ENCODE measurements at places on chromosomes 6 and 20. TPM values are rescaled to one million over a fixed set of nuclear protein-coding genes. Genes with fewer than 3 reads are reported as not detected.

DNA sequence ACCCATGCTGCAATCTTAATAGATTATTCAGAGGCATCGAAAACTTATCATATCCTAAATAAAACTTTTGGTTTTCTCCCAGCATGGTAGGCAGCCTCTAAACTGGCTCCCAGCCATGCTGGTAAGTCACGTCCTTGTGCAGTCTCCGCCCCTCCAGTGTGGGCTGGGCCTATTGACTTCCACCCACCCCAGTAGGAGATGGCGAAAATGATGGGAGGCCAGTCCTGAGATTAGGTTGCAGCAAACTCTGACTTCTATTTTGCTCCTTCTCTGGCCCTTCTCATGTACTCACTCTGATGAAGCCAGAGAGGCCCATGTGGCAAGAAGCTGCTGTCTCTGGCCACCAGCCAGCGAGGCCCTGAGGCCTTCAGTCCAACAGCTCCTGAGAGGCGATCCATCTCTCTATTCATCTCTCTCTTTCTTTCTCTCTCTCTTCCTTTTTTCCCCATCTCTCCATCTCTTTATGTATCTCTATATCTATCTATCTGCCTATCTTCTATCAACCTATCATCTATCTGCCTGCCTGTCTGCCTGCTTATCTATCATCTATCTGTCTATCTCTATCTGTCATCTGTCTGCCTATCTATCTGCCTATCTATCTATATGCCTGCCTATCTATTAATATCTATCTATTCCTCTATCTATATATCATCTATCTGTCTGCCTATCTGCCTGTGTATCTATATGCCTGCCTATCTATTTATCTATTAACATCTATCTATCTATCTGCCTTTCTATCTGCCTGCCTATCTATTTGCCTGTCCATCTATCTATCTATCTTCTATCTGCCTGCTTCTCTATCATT is 52.7 kb upstream of the STX16 start:
- DNase-seq, result no peak
- no peak overlapping the region for H3K27ac ChIP-seq
- H3K36me3 ChIP-seq, result no peaks in the 10 kb centered on the region

DNA sequence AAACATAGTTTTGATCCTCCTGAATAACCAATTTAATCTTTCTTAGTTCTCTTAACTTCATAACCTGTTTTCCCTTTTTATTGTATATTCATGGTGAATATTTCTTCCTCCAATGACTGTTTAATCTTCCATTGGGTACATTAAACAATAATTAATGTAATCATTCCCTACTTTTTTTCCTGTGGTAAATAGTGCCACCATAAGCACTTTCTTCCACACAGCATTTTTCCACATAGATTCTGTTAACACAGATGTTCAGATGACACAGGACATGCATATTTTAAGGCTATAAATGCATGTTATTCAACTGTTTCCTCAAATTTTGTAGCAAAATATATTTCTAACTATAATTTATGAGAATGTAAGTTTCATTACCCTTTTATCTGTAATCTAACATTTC is 61.9 kb downstream of the CYP39A1 start:
- H3K4me3 ChIP-seq, result no peak overlapping the region
- DNase-seq, result no peak
- no peak overlapping the region for H3K27ac ChIP-seq
- H3K27me3 ChIP-seq, result peaks cover 17% of the 10 kb centered on the region
- no peaks in the 10 kb centered on the region for H3K4me1 ChIP-seq

DNA sequence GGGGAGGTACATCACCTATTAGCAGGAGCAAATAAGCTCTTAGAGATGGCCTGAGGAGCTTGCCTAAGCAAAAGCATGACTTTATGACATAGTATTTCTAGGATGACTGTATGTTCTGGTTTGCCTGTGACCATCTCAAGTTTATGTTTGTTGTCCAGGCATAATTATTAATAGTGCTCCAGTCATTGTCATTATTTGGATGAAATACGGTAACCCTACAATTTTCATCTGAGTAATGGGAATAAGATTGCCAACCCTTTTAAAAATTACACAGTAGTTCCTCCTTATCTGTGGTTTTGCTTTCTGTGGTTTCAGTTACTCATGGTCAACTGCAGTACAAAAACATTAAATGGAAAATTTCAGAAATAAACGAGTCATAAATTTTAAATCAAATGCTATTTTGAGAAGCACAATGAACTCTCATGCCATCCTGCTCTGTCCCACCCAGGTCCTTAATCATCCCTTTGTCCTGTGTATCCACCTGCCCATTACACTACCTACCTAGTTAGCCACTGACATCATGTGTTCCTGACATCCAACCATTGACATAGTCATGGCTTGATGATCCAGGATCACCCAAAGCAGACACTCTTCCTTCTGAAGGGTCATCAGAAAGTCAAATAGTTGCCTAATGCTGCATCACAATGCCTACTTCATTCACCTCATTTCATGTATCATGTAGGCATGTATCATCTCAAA is 27.0 kb upstream of the TFB1M start:
- H3K27me3 ChIP-seq, result no peaks in the 10 kb centered on the region
- DNase-seq, result no peak
- peaks cover 24% of the 10 kb centered on the region for H3K4me1 ChIP-seq
- H3K4me3 ChIP-seq, result no peak overlapping the region
- no peak overlapping the region for H3K27ac ChIP-seq

- no peaks in the 10 kb centered on the region for H3K27me3 ChIP-seq
- no peak overlapping the region for H3K27ac ChIP-seq
- H3K36me3 ChIP-seq, result no peaks in the 10 kb centered on the region
- H3K4me1 ChIP-seq, result no peaks in the 10 kb centered on the region
- H3K4me3 ChIP-seq, result no peak overlapping the region
These were observed 196.6 kb downstream of the OTOR start for GRCh38 chr20:16944745-16945144.

- H3K27me3 ChIP-seq, result peaks cover 49% of the 10 kb centered on the region
- no peak overlapping the region for H3K27ac ChIP-seq
- H3K36me3 ChIP-seq, result peaks cover 1% of the 10 kb centered on the region
- peak overlapping the region; percentile 20 for H3K4me3 ChIP-seq
- no peak for DNase-seq
These were observed 59.7 kb downstream of the GPX5 start for GRCh38 chr6:28585335-28585734.

GRCh38 chr20:45444050-45444449 is 25.5 kb upstream of the WFDC2 start:
- peaks cover 18% of the 10 kb centered on the region for H3K4me1 ChIP-seq
- DNase-seq, result peak; percentile 11
- peaks cover 32% of the 10 kb centered on the region for H3K27me3 ChIP-seq
- H3K27ac ChIP-seq, result no peak overlapping the region

- DNase-seq, result no peak
- no peaks in the 10 kb centered on the region for H3K4me1 ChIP-seq
- H3K36me3 ChIP-seq, result no peaks in the 10 kb centered on the region
- H3K4me3 ChIP-seq, result no peak overlapping the region
These were observed 98.3 kb downstream of the HAO1 start for GRCh38 chr20:7841971-7842310.

- H3K27me3 ChIP-seq, result peaks cover 65% of the 10 kb centered on the region
- no peaks in the 10 kb centered on the region for H3K36me3 ChIP-seq
These were observed 3.7 kb upstream of the SIRPA start for GRCh38 chr20:1891263-1892118.

- H3K27me3 ChIP-seq, result peaks cover 19% of the 10 kb centered on the region
- H3K4me3 ChIP-seq, result peak overlapping the region; percentile 49
- no peak overlapping the region for H3K27ac ChIP-seq
- no peak for DNase-seq
- H3K36me3 ChIP-seq, result no peaks in the 10 kb centered on the region
- H3K4me1 ChIP-seq, result peaks cover 28% of the 10 kb centered on the region
These were observed 39.3 kb upstream of the IL20RA start for GRCh38 chr6:137084090-137084489.

NKAIN2 gene
- not detected for total RNA-seq

DNA sequence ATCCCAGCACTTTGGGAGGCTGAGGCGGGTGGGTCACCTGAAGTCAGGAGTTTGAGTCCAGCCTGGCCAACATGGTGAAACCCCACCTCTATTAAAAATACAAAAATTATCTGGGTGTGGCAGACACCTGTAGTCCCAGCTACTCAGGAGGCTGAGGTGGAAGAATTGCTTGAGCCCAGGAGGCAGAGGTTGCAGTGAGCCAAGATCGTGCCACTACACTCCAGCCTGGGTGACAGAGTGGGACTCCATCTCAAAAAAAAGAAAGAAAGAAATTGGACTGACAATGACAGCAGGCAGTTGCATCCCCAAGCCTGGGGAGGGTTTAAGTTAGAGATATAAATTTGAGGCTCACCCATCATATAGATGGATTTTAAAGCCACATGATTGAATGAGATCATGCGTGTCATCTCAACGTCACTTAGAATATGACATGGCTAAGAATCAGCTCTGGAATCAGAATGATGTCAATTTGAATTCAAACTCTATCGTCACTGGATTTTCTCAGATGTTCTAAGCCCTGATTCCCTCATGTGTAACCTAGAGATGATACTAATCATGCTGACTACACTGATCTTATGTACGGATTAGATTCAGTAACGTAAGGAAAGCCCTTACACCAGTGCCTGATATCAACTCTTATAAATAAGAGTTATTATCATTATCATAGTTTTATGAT is 534.0 kb upstream of the JARID2 start:
- peak overlapping the region; percentile 23 for H3K27ac ChIP-seq
- H3K4me1 ChIP-seq, result peaks cover 79% of the 10 kb centered on the region
- DNase-seq, result no peak

- H3K36me3 ChIP-seq, result no peaks in the 10 kb centered on the region
- H3K4me3 ChIP-seq, result no peak overlapping the region
- H3K4me1 ChIP-seq, result no peaks in the 10 kb centered on the region
- H3K27me3 ChIP-seq, result no peaks in the 10 kb centered on the region
These were observed 27.9 kb downstream of the CENPW start for GRCh38 chr6:126367849-126368248.

GRCh38 chr6:158255989-158256601 is 56.2 kb upstream of the TULP4 start:
- peak overlapping the region; percentile 13 for H3K27ac ChIP-seq
- no peak for DNase-seq
- H3K4me1 ChIP-seq, result peaks cover 29% of the 10 kb centered on the region
- H3K4me3 ChIP-seq, result peak overlapping the region; percentile 22
- no peaks in the 10 kb centered on the region for H3K27me3 ChIP-seq
- H3K36me3 ChIP-seq, result no peaks in the 10 kb centered on the region

DNA sequence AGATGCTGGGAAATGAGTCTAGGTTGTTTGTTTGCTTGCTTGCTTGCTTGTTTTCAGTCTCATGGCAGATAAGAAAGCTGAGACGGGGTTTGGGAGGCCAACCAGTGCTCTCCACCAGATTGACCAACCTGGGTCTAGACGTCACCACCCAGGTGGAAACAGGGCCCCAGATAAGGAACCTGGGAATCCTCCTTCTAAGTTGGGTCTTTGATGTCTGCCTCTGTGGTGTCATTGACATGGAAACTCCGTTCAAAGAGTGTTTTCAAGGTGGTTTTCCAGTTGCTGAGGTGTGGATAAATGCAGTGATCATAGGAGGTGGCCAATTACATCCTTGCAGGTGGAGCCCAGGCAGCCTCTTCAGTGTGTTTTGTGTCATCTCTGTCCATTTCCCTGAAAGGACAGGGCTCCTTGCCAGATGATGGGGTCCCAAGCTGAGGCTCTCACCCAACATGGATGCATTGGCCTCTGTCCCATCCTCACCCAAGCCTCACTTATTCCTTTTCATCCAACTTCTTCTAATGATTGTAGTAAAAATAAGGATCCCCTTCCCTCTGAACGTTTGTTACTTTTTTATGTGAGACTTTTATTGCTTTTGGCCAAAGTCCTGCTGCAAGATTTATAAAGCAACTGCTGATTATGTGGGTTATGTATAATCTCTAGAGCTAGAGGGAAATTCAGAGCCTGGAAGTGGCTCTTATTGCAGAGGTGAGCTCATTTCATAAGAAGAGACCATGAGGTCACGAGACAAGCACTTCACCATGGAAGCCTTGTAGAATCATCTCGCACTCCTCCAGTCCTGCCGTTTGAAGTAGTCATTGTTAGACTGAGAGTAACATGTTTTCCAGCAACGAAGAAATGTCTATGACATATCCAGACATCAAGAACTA is 32.0 kb upstream of the SYNDIG1 start:
- no peaks in the 10 kb centered on the region for H3K4me1 ChIP-seq
- no peaks in the 10 kb centered on the region for H3K27me3 ChIP-seq
- no peak overlapping the region for H3K27ac ChIP-seq
- H3K36me3 ChIP-seq, result no peaks in the 10 kb centered on the region

DNA sequence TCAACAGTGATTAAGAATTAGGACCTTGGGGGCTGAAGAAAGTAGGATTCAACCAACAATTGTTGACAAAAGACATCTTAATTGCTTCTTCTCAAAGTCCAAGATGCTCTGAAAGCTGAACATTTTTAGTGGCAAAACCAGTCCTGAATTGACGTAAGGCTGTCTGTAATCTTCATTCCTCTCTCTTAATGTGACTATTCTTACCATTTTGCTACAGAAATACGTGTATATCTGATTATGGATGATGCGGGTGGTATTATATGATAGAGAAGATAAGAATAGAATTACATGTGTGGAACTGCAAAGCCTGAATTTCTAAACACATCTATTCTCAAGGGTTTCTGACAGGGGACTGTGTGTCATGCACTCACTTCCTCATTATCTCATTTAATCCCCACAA is 130.3 kb upstream of the SASH1 start:
- H3K36me3 ChIP-seq, result no peaks in the 10 kb centered on the region
- no peak overlapping the region for H3K4me3 ChIP-seq
- no peak overlapping the region for H3K27ac ChIP-seq
- H3K27me3 ChIP-seq, result peaks cover 67% of the 10 kb centered on the region
- no peak for DNase-seq

Measured in activated T-cell treated with anti-CD3 and anti-CD28 coated beads, Interleukin-2, amount 50 U/mL, for 72 hours (primary cell).